ENCODE measurements at places on chromosomes 5 and 9.

DNA sequence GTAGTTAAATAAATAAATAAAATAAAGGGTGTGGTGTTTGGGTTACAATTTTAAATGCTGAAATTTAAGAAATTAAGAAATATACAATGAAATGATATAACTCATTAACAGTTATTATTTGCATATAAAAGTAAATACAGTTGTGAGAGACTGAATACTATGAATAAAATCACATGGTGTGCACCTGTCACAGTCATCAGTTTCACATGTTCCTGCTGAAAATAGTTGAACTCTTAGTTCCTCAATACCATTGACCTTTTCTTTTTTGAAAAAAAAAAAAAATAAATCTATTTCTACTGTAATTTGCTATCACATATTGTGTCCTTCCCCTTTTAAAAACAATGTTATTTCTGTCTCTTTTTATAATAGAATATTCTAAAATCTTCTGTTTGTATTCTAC, 130.9 kb upstream of the CHD1 start:
- no peak for DNase-seq

GRCh38 chr9:23464275-23464674, 361.8 kb downstream of the ELAVL2 start:
- DNase-seq: no peak

GRCh38 chr9:3660936-3661335, 135.1 kb upstream of the RFX3 start:
- DNase-seq: no peak

- DNase-seq: no peak
Measured at GRCh38 chr5:105783811-105784210, 1886.9 kb downstream of the EFNA5 start.

DNA sequence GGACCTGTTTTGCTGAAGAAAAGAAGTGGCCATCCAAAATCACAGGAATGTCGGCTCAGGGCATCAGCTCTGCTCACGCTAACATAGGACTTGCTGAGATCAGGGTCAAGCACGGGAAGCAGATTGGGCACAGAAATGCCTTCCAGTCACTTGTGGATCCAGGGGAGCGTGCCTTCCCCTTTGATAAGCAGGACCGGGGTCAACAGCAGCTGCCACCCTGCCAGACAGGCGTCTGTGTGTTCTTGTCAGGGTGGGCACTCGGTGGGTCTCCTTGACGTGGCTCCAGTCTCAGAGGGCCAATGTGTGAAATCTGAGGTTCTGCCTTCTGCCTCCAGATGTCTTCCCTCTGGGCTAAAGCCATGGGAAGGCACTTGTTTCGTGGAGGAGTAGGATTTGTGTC, 313.7 kb upstream of the IRX4 start:
- DNase-seq: no peak
